ENCODE measurements at places on chromosomes 1 and 21.

- DNase-seq: no peak
These were observed 995 bp upstream of the IPO13 start for GRCh38 chr1:43945674-43946235.

DNA sequence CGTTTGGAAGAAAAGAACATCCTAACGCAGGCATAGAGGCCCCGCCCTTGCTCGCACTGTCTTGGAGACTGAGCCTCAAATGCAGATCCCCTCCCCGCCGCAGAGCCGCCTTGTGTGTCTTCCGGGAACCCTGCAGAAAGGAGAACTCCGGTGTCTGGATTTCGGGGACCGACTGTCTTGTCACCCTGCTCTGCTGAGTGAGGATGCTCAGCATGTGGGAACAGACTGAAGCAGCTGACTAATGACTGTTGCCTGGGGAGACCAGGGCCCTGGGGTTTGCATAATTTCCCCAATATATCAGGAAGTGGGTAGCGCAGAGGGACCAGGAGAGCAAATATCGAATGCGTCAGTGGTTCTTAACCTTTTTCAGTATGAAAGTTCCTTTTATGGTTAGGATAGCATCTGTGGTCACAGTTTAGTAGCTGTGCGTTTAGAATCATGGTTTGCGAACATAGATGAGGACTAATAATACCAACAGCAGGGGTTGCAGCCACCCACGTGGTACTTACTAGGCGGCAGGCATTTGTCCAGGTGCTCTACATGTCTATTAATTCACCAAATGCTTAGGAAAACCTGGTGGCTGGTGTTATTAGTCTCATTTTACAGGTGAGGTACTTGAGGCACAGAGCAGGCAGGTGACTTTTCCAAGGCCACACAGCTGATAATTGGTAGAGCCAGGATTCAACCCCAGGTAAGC is 14.3 kb downstream of the GPR137B start:
- peak; percentile 55 for DNase-seq

DNA sequence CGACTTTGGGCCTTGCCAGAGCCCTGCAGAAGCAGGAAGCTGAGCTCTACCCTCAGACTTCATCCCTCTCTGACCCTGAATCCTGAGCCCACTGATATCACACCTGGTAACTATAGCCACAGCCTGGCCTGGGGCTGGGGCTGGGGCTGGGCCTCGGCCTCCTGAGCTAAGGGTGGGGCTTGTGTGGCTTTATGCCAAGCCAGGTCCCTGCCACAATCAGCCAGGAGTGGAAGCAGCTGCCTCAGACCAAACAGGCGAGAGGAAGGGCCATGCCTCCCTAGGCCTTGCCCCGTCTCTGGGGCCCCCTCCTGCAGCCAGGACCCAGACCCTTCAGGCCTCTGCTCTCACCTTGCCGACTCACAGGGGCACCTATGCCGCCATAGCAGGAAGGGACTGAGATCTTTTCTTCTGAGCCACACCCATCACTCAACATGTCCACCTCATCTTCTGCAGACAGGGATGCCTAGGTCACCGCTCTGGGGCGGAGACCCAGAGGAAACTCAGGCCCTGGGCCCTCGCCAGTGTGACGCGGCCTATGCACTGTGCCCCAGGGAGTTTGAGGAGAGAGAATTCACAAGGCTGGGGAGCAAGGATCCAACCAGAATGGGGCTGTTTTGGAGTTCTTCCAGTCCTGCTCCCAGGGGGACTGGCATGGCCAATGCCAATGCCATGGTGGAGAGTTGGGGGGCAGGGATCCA is 5.7 kb downstream of the UBXN11 start:
- no peak for DNase-seq

GRCh38 chr1:15452216-15452615 is 4.3 kb upstream of the CELA2A start:
- no peak for DNase-seq

- no peak for DNase-seq
These were observed 22.2 kb upstream of the SPATA6 start for GRCh38 chr1:48493970-48494769.

GRCh38 chr1:97500760-97501159 is 420.1 kb downstream of the DPYD start:
- DNase-seq: no peak

Measured in activated CD4-positive, alpha-beta T cell treated with anti-CD3 and anti-CD28 coated beads, Interleukin-2, Interleukin-4, amounts not matched to agents 100 ng/mL and 50 ng/mL, durations not matched to agents 16 hours and 8 hours (primary cell).